Thoracic aorta (tissue), 2 donors: ENCODE measurements at places on chromosomes 7 and 10. TPM values are rescaled to one million over a fixed set of nuclear protein-coding genes. Genes with fewer than 3 reads are reported as not detected.

The LFNG gene
- total RNA-seq = 24.1 TPM

The JCAD gene
- total RNA-seq = 103 TPM

GRCh38 chr7:92567460-92567859, 22.7 kb downstream of the FAM133B start:
- DNase-seq = no peak

DNA sequence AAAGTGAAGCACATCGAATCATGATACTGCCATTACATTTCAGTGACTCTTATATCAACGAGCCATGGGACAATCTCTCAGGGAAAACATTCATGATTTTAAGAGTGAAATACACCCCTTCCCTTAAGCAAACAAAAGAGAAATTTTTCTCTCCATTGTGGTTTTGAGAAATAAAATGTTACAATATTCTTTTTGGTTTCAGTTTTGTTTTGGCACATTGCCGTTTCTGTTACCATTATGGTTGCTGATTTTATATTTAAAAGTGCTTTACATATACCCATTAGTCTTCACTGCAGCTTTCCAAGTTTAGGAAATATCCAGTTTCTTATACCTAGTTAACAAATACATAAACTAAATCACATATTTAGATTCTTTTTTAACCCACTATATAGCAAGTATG, 126.8 kb upstream of the SEM1 start:
- no peak for DNase-seq

DNA sequence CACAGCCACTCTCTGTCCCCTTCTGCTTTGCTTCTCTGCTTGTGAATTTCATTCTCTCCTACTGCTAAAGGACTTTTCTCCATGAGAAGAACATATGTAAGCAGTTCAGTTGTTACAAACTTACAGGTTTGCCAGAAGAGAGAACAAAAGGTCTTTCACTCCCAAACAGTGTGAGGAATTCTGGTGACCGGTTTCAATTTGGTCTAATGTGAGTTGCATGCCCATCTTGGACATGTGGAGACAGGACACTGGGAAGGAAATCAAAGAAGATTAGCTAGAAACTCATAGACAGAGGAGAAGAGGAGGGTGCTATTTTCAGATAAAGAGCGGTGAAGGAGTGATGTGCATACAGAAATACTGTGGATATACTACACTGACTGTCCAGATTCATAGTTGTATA, 209.5 kb upstream of the INHBA start:
- DNase-seq = no peak

DNA sequence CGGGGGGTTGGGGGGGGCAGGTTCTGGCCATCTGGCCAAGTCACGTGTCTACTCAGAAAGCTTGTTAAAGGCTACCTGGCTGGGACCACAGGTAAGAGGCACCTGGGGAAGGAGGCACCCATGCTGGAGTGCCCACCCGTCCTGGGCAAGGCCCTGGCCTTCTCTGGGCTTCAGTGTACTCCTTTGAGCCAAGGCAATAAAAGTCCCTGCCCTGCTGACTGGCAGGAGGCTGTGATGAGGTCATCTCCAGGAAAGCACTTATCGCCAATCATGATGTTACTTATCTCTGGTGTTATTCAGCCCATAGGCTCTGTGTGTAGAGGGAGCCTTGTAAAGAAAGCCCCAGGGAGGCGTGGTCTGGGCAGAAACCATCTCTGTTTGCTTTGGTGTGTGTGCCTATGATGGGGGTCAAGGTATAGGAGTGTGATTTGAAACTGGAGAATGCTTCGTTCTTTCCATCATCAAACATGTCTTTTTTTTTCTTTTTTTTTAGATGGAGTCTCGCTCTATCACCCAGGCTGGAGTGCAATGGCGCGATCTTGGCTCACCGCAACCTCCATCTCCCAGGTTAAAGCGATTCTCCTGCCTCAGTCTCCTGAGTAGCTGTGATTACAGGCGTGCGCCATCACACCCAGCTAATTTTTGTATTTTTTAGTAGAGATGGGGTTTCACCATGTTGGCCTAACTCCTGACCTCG, 2.5 kb upstream of the CLDN4 start:
- DNase-seq = no peak

GRCh38 chr7:155669717-155670505, 25.4 kb downstream of the RBM33 start:
- no peak for DNase-seq

- DNase-seq = no peak
Measured at GRCh38 chr7:47317487-47317886, 264.4 kb downstream of the TNS3 start.

DNA sequence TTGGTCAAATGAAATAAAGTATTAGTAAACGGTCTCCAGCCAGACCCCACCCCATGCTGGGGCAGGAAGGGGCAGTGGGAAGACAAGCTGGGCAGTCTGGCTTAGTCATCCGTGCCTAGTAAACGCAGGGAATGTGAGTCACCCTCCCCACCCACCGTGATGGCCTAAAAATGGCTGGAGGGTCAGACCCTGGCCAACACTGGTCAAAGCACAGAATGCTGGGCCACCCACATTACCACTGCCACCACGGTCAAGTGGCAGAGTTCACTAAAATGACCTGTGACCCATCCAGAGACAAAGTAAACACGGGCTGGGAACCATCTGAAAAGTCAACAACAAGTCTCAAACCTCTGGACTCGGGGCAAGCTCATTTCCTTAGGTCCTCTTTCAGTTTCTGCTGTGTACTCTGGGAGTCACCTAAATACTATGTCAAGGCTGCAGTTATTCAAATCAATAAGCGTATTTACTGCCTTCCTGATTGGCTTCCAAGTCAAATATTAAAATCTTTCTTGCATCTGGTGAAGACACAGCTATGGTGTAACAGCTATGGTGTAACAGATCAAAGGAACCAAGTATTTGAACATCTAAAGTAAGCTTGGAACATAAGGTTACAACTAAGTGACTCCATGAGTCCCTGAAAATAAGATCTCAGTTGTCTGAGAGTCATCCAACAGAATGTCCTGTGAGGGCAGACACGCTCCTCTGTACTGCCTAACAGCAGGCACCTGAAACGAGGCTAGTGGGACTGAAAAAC, 3.0 kb downstream of the ZFAND2A start:
- no peak for DNase-seq
